D341Med (cell line): ENCODE measurements at places on chromosomes 6 and 20.

GRCh38 chr6:168179133-168179532, 100.1 kb upstream of the FRMD1 start:
- DNase-seq, result no peak

GRCh38 chr20:38295811-38296210, 8.1 kb upstream of the BPI start:
- DNase-seq, result no peak

GRCh38 chr6:32187009-32187709, 2.8 kb downstream of the PBX2 start:
- no peak for DNase-seq

- DNase-seq, result no peak
These were observed 13.2 kb downstream of the CPNE5 start for GRCh38 chr6:36825994-36826393.

DNA sequence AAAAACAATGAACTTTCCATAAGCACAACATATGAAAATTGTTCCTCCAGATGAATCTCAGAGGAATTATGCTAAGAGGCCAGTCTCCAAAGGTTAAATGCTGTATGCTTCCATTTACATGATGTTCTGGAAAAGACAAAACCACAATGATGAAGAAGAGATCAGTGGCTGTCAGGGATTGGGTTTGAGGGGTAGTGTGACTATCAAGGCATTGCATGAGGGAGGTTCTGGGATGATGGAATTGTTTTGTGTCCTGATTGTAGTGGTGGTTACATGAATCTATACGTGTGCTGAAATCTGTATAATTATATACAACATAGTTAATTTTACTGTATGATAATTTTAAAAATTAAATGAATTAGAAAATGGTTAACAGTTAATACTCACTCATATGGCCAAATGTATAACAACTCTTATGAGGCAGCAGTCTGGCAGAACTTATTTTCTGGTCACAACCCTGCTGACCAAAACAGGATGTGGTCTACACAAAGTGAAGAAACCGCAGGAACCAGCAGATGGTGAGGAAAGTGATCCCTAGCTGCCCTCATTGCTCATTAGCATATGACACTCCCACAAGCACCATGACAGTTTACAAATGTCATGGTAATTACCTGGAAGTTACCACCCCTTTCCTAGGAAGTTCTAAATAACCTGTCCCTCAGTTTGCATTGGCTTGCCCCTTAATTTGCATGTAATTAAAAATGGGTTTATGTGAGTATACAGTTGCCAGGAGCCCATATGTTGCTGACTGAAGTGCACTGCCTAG, 31.9 kb downstream of the NSFL1C start:
- DNase-seq, result no peak

DNA sequence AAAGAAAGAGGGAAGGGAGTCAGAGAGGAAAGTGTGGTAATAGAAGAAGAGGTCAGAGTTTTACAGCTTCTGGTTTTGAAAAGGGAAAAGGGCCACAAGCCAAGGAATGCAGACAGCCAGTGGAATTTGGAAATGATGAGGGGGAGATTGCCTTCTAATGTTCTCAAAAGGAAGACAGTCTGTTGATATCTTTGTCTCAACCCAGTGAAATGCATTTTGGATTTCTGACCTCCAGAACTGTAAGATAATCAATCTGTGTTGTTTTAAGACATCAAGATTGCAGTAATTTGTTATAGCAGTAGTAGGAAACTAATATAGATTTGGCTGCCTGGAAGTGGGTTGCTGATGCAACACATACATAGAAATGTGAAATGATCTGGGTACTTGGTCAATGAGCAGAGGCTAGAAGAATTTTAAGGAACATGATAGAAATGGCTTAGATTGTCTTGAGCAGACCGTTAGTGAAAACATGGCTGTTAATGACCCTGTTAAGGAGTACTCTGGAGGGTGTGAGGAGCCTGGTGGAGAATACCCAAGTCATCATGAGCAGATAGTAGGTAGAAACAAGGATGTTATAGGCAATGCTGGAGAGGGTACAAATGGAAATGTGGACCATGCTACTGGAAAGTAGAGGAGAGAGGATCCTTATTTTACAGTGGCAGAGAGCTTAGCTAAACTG, 255.8 kb upstream of the RAB32 start:
- DNase-seq, result no peak

- DNase-seq, result no peak
These were observed 377.0 kb downstream of the CDH4 start for GRCh38 chr20:61628901-61629601.

GRCh38 chr6:13349811-13350506, 21.6 kb upstream of the TBC1D7 start:
- DNase-seq, result no peak

- DNase-seq, result no peak
These were observed 105.9 kb upstream of the ENPP5 start for GRCh38 chr6:46276576-46277142.

- DNase-seq, result no peak
These were observed 30.6 kb upstream of the LMBRD1 start for GRCh38 chr6:69827276-69827893.

DNA sequence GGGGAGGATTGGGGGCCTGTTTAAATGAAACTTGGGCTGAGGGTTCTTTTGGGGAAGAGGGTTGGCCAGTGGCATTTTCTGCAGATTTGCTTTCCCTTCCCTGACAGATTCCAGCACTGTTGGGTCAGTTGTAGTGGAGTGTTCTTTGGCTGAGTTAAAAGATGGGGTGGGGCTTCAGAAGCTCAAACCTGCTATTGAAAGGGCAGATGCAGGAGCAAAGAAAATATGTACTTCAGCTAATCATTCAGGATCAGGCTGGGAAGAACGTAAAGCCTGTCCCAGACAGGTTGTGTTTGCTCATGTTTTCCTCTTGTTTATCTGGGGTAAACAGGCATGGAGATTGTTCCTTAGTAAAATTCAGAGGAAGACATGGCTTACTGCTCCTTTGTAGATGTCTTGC, 2.5 kb downstream of the SASH1 start:
- DNase-seq, result no peak

GRCh38 chr20:4328541-4328940, 313.2 kb upstream of the RNF24 start:
- no peak for DNase-seq

GRCh38 chr6:135867332-135867731, 15.8 kb downstream of the PDE7B start:
- DNase-seq, result no peak

GRCh38 chr6:85556992-85557668, 36.5 kb downstream of the SNX14 start:
- DNase-seq, result no peak

- peak; percentile 63 for DNase-seq
These were observed 47.1 kb downstream of the DST start for GRCh38 chr6:56595490-56596122.

GRCh38 chr6:148470606-148471465, 128.2 kb downstream of the SASH1 start:
- DNase-seq, result no peak

GRCh38 chr6:14412026-14412425, 294.5 kb downstream of the CD83 start:
- DNase-seq, result no peak

DNA sequence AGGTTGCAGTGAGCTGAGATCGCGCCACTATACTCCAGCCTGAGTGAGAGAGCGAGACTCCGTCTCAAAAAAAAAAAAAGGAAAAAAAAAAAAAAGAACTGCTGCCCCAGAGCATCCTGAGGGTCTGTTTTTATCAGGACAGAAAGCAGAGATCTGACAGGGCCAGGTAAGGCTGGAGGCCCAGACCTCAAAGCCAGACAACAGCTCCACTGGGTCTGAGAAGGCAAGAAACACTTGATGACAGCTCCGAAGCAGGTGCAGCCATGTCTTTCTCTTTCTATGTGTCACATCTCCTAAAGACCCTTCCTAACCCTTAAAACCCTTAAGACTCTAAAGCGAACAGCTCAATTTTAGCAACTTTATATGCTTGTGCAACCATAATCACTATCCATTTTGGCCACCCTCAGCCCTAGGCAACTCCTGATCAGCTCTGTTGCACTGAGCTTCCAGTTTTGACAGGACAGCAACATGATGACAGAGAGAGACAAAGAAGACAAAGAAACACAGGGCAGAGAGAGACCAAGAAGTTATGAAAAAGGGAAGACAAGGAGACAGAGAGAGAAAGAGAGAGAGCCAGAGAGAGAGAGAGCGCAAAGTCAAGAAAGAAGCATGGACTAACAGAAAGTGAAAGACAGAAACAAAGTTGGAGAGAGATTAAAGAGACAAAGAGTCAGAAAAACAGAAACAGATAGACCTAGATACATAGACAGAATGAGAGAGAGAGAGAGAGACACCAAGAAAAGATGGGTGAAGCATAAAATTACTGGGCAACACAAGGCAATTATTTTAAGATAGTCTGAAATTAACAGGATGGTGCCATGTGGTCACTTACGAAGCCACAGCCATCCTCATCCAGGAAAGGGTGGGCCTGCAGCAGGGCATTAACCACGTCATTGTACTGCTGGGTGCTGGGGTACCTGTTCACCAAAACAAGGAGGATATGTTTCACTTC, 39.2 kb downstream of the SAMD3 start:
- no peak for DNase-seq

- no peak for DNase-seq
These were observed 49.2 kb downstream of the CDH26 start for GRCh38 chr20:60007464-60007863.

DNA sequence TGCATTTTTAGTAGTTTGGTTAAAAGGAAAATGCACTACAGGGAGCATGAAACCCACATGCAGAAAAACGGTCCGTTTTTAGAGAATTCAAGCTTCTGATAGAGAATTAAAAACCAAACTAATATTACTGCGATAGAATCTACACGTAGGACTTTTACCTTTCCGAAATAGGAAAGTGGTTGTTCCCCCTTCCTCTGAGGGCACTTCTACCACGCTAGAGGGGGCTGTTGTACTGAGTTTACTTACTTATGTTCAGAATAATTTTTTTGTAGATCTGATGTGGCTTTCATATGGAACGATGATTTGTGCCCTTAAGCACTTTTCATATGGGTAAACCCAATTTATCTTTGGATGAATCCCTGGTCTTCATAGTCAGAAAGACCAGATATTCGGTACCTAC, 264.3 kb upstream of the PLN start:
- DNase-seq, result peak; percentile 45

DNA sequence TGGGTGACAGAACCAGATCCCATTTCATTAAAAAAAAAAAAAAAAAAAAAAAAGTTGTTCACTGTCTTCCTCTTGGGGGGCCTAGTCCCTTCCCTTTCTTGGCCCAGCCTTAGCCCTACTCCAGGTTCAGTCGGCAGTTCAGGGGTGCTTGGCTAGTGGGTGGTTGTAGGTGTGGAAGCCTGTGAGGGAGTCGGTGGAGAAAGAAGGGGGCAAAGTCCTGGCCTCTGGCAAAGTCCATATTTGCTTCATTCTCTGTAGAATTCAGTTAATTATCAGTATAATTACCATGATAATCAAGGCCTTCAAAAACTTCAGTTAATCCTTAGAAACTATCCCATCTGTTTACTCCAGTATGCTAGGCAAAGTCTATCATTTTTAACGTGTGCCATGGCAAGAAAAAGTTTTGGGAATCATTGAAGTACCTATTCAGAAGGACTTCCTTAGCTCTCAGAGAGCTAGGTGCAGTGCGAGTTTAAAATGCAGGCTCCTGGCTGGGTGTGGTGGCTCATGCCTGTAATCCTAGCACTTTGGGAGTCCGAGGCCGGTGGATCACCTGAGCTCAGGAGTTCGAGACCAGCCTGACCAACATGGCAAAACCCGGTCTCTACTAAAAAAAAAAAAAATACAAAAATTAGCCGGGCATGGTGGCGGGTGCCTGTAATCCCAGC, 205.7 kb upstream of the ARG1 start:
- DNase-seq, result no peak

DNA sequence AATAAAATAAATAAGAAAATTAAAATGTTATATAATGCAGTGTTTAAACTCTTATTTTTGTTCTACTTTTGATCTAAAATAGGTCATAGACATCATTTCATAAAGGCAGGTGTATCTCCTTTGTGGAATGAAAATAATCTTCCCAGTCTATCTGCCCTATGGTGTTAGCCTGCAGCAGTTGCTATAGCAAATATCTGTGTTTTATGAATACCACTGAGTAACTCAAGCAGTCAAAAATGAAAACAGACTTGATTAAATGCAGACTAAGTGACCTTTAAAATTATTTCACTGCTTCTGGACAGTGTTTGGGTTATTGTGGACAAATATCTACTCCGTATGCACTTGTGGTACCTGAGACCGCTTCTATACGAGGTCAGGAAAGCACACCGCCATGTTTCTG, 11.8 kb downstream of the HTR1B start:
- DNase-seq, result no peak

DNA sequence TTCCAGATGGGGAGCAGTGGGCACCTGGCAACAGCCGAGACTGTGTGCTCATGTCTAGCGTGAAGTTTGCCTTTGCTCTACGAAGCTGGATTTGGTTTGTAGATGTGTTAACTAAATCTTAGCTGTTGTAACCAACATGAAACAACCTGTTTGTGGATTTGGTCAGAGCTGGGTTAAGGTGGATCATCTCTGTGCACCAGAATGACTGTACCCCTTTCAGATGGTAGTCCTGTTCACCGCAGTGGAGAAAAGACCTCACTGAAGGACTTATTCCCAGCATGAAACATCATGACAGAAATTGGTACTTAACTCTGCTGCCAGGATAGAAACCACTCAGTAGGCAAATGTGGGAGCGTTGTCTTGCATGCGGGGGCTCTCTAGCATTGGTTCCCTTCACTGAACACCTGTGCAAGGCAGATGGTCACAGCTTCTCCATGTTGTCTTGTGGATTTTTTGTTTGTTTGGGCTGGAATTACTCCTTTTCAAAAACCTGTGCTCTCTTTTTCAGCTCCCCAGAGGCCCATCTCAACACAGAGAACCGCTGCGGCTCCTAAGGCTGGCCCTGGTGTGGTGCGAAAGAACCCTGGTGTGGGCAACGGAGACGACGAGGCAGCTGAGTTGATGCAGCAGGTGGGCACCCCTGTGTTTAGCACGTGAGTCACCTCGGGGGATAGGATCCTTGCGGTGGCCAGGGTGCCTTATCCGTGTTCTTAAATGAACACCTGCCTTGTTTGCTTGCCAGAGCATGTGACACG, 19.3 kb upstream of the EFCAB8 start:
- DNase-seq, result no peak

DNA sequence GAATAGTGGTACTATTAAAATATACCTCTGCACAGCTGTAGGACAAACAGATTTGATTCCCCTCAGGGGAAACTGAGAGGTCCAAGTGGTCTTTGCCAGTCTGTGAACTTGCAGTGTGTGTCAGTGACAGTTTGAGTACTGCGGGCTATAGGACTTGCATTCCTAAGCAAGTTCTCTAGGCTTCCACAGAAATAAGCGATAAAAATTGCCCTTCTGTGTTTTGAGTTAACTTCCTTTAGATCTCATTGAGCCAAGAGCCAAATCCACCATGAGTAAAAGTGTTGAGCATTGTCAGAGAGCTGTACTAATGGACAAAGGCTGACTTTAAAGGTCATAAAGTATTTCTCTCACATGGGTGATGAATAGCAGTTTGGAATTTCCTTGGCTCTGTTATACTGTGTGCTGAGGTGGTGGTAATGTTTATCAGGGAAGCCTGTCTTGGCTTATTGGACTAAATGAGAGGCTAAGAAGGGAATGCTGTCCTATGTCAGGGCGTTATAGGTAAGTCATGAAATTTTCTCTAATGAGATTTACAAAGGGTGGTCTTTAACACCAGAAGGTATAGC, 122.6 kb upstream of the MAP3K7 start:
- no peak for DNase-seq

GRCh38 chr6:358847-359246, 32.7 kb upstream of the IRF4 start:
- no peak for DNase-seq

- DNase-seq, result peak; percentile 31
These were observed at the start of gene COL21A1 for GRCh38 chr6:56246881-56247653. Gene COL21A1, minus strand, starts transcription at chr6:56247580. Its CDS starts 64,962 bp downstream, at chr6:56182618.

GRCh38 chr6:35808688-35809087, 3.5 kb downstream of the LHFPL5 start:
- DNase-seq, result no peak
